GM12892 (cell line): ENCODE measurements at places on chromosomes 11 and 22.

- DNase-seq, result no peak
Measured at GRCh38 chr11:121808096-121808495, 307.9 kb downstream of the BLID start.

- no peak for DNase-seq
Measured at GRCh38 chr22:48727454-48728058, 1100.1 kb downstream of the BRD1 start.

GRCh38 chr22:42310291-42311015, 40.0 kb upstream of the TCF20 start:
- no peak for DNase-seq

- no peak for DNase-seq
Measured at GRCh38 chr11:122440811-122441665, 214.5 kb upstream of the UBASH3B start.

DNA sequence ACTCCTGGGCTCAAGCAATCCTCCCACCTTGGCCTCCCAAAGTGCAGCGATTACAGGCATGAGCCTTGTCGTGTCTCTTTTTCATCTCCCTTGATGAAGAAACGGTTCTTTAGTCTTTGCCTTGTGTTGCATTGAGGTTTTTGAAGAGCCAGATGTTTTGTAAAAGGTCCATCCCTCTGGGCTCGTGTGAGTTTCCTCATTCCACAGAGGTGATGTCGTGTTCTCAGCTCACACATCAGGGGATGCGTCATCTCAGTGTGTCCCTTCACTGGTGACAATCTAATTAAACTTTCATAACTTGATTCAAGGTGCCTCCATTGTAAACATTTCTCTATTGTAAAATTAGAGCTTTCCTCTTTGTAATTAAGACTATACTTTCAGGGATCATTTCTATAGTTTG, 29.7 kb upstream of the TEF start:
- DNase-seq, result no peak

DNA sequence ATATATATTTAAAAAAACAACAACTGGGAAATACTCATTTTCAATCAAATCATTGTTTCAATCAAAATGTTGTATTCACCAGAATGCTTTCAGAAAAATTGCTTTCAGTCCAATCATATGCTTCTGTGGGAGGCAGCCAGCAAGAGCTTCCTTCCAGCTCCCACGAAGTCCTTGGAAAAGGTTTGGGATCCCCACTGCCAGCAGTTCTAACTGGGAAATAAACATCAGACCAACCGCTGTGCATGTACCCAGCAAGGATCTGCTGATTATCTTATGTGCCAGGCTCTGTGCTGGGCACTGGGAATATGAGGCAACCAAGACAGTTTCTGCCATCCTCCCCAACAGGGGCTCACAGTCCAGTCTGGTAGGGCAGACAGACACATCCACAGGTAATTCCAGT, 10.8 kb downstream of the RPS13 start:
- no peak for DNase-seq

DNA sequence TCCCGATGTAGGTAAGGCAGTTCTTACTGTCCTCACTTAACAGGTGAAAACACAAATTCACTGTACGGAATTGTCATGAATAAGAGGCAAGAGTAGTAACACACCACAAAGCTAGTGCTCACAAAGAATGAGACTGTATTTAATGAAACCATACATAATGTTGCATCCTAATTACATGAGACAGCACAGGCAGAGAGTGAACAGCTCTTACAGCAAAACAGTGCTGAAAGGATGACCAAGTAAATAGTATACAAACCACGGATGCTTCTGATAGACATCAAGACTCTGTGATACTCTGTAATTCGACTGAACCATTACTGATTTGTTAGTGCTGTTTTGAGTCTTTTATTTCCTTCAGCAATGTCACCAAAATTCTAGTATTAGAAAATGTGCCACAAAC, 282.3 kb downstream of the TTC28 start:
- DNase-seq, result no peak

GRCh38 chr22:36797374-36797773, 19.5 kb downstream of the PVALB start:
- no peak for DNase-seq

DNA sequence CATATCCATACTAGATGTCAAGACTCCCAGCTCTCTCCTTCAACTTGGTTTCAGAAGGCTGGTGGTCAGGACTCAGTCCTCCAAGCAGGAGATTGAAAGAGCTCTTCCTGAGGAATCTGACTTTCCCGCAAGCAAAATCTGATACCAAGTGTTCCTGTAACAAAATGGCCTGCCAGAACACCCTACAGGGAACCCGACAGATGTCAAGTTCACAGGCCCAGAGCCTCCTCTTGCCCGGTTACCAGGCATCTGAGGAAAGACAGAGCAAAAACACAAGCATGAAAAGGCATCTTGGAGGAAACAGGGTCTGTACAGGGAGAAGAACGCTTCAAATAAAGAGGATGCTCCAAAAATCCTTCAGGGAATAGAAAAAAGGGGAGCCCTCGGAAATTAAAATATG, 8.7 kb upstream of the KCNJ5 start:
- DNase-seq, result no peak

DNA sequence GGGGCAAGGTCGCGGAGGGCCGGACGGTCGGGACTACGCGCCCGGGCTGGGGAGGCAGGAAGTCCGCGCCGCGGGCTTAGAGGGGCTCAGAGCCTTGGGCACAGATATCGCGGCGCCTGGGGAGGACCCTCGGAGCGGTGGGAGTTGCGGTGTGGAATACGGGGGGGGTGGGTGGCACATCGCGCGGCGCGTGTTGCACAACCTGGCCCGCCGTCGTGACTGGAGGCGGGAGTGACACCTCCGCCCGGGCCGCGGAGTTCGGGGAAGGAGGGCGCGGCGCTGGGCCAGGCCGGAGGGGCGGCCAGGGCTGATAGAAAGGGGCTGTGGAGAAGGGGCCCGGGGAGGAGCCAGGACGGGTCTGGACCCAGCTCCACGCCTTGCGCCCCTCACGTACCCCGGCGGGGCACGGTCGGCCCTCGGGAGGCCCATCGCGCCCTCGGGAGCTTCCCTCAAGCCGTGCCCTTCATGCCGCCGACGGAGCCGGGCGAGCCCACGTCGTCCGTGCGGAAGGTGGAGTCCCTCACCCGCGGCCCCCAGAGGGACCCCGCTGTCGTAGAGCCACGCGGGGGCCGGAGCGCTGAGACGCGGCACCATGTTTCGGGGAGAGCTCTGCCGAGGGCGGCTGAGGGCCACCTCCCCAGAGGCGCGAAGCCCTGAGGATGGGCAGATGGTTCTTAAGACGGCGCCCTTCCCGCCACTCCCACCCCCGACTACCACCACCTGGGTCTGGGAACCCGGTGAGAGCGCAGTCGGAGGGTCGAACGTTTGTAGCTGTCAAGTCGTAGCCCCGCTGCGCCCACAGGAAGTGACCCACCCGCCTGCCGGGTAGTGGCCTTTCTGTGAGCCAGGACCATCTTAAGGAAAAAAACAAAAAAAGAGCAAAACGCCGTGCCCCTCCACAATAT, 729 bp downstream of the IL17RA start:
- no peak for DNase-seq

DNA sequence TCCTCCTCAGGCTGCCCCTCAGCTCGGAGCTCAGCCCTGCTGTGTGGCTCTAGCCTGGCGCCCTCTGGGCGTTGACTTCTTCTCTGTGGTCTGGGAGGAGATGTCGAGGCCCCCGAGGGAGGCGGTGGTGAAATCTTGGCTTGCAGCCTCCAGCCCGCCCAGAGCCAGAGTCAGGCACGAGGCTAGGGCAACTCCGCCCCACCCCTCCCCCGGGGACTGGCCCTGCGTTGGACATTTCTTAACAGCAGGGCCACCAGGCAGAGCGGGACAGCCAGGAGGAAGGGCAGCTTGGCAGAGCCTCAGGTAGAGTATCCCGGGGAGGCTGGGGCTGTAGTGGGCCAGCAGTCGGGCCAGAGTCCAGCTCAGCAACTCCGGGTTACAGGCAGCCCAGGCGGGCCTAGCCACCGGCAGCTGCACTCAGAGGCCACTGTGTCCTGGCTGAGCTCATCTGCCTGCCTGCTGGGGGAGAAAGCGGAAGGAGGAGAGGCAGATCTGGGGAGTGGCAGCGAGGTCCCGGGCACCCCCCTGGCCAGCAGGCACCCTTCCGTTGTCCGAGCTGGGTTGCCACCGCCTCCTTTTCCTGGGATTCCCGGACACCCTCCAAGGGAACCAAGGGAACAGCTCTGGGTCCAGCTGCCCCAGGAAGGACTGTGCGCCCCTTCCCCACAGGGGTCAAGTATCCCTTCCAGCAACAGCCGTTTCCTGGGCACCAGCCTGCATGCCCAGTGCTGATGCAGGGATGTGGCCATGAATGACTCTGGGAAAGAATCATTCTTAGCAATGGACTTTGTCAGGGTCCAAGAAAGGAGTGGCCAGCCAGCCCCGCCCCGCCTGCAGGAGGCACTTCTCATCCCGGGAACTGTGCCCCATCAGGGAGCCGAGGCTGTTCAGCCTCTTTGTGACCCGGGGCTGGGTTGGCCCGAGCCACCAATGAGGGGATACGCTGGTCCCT, at the start of gene ALDH3B1:
TSS of gene ALDH3B1 (plus strand) at position 238 of the 952 bp plus-strand sequence. CDS start 4,971 bp downstream, outside the sequence.
- no peak for DNase-seq

GRCh38 chr11:35949242-35949641, 5.4 kb downstream of the LDLRAD3 start:
- DNase-seq, result no peak

GRCh38 chr22:32951807-32952153, 106.4 kb downstream of the SYN3 start:
- no peak for DNase-seq

DNA sequence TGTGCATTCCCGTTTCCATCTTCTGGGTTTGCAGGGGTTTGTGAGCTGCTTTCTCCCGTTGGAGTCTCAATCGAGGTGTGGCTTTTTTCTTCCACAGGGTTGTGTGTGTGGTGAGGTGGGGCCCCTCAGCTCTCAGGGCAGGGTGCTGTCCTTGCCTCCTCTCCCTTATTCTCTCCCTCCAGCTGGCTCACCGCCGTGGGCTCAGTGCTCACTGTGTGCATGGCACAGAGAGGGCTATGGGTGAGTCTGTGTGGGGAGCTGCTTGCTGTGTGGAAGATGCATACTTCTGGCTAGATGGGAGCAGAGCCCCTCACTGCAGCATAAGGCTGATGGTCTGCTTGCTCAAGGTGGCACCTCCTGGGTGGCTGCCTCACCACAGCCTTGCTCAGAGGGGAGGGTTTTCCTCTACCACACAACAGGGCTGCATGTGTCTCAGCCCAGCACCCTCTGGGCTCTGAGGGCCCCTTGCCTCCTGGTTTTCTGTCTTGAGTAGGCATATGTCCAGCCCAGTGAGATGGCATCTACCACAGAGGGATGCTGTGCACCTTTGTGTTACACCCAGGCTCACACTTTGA, 203.1 kb upstream of the B3GAT1 start:
- no peak for DNase-seq

DNA sequence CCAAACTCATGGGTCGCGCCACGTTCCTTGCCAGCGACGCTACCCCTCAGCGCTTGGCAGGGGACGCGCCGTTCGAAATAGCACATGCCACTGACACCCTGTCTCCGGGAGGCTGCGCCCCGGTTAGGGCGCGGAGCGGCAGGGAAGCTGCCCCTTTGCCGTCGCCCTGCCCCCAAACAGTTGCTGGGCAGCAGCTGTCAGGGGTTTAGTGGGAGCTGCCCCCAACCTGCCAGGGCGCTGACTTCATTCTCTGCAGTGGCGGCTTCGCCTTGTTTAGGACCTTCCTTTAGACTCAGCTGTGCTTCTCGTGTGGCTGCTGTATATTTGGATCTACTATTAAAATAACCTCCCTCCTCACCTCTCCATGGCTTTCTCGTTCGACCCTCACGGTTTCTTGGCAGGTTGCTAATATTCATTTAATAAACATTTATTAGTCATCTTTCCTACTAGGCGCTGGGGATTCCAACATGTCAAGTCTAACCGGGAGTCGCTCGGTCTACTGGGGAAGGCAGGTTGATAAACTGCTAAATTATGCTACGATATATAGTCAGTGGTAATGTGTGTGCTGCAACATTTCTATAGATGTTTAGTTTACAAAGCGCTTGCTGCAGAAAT, 782 bp downstream of the TMEM109 start:
- DNase-seq, result no peak

DNA sequence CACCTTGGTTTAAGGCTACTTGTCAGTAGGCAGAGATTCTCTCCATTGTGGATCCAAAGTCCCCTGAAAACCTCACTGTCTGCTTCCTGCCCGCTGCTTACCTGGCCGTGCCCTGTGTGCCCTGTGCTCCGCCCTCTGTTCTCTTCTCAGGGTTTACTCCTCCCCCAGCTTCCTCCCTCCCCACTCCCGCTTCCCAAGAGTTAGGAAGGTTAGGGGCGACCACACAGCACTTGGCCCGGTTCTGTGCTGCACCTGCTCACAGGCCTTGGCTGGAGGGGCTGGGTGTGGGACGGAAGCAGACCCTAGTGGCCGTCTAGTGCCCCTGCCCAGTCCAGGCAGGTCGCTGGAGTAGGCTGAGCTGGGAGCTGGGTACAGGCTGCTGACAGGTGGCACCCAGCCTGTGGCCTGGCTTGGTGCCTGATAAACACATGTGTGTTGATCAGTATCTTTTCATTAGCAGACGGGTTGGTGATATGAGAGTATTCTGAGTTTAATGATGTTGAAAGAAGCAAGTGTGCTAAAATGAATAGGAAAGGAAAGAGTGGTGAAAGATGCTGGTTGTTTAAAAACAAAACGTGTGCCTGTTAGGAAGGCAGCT, 40.5 kb downstream of the GRAMD4 start:
- no peak for DNase-seq

DNA sequence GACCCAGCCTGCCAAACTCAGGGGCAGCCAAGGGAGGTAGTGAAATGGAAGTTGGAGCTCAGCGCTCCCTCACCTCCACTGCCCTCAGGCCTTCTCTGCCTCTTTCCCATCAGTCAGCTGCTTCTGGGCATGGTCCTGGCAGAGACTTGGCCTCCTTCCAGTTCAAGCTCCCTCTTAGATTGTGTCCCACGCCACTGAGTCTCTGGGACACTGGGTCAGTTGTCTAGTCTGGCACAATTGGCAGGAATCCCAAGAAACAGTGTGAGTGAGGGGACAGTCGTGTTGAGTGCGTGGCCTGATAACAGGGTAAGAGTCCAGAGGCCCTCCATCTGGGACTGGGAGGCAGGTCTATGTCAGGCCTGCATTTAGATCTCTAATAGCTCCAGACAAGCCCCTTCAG, 7.1 kb upstream of the SLC35E4 start:
- no peak for DNase-seq

GRCh38 chr11:90326647-90327046, 103.8 kb upstream of the CHORDC1 start:
- no peak for DNase-seq

DNA sequence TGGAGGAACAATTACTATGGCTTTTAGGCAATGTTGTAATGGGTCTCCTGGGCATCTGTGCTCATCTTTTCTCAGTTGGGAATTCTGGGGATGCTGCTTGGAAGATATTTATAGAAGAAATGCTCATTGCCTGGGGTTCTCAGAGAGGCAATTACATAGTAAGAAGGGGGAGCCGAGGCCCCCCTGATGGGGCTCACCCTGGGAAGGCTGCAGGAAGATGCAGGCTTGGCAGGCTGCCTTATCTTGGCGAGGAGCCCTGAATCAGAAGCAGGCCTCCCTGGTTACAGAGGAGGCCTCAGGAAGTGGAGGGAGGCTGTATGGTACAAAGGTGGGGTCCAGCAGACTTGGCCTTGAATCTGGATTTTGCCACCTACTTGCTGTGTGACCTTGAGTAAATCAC, 60.6 kb upstream of the CRYBB3 start:
- DNase-seq, result no peak

- DNase-seq, result no peak
Measured at GRCh38 chr11:124893781-124894401, 3.8 kb downstream of the ROBO4 start.

- DNase-seq, result no peak
Measured at GRCh38 chr11:121035169-121035755, 11.4 kb downstream of the TBCEL start.

- DNase-seq, result no peak
Measured at GRCh38 chr22:35175392-35175791, 81.9 kb upstream of the HMGXB4 start.

GRCh38 chr22:50014655-50015401, 2.3 kb upstream of the IL17REL start:
- DNase-seq, result peak; percentile 23
